ENCODE measurements at places on chromosomes 11 and 22.

DNA sequence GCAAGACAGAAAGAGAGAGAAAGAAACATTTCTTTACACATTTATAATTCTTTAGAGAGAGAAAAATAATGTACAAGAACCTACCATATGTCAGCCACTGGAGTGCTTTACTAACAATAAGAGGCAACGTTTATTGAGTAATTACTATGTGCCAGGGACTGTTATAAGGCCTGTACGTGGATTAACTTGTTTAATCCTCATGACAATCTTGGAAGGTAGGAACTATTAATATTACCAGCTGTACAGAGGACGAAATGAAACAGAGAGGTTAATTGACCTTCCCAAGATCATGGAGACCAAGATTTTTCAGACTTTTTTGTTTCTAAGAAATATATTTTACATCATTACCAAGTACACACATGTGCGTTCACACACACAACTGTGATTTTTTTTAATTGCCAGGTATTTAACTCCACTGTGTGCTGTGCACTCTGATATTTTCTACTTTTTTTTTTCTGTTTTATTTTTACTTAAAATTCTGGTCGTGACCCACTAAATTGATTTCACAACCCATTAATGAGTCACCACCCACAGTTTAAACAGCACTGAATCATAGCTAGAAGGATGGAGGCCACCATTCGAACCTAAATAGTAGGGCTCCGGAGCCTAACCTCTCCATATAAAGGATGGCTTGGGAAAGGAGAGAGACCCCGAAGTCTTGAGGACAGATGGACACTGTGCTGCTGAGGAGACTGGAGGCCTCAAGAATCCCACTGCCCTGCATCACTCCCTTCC, 21.4 kb downstream of the CREB3L1 start:
- DNase-seq = no peak

DNA sequence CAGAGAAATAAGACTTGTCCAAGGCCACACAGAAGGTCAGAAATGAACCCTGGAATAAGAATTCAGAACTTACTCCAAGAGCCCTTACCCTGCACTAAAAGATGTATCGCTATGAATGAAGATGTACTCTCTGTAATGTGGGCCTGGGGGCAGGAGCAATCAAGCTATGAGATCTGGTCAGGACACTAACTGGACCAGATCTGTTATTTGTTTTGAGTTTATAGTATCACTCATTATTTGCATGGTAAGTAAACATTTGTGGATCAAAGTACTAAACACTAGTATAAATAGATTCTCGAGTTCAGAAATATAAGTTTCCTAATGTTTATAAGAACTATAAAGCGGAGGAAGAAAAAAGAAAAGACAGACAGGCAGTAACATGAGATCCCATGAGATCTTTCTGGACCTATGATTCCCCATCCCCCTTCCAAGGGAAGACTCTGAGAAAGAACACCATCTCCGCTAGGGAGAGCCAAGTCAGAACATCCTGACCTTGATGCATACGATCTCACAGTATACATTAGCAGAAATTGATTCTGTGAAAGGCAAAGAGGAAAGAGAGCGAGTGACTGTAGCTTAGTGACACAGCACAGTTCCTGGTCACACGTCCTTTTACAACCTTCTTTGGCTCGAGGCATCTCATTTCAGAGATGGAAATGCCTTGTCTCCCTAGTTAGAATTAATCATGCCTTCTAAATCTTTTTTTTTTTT, 71.2 kb downstream of the USP35 start:
- DNase-seq = no peak

DNA sequence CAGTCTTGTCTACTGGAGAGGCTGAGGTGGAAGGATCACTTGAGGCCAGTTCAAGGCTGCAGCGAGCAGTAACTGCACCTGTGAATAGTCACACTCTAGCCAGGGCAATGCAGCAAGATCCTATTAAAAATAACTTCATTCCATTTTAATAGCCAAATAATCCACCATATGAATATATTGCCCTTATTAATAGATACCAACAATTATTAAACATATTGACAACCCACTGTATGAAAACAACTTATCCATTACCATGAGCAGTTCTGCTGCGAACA, 10.4 kb downstream of the GATD1 start:
- DNase-seq = no peak

GRCh38 chr11:73095613-73096012, 46.5 kb downstream of the FCHSD2 start:
- no peak for DNase-seq

GRCh38 chr11:46410021-46410420, 18.4 kb upstream of the CHRM4 start:
- DNase-seq = no peak

- DNase-seq = no peak
Measured at GRCh38 chr11:8327761-8328192, 64.1 kb upstream of the LMO1 start.
